ENCODE measurements at places on chromosomes 11 and 22.

DNA sequence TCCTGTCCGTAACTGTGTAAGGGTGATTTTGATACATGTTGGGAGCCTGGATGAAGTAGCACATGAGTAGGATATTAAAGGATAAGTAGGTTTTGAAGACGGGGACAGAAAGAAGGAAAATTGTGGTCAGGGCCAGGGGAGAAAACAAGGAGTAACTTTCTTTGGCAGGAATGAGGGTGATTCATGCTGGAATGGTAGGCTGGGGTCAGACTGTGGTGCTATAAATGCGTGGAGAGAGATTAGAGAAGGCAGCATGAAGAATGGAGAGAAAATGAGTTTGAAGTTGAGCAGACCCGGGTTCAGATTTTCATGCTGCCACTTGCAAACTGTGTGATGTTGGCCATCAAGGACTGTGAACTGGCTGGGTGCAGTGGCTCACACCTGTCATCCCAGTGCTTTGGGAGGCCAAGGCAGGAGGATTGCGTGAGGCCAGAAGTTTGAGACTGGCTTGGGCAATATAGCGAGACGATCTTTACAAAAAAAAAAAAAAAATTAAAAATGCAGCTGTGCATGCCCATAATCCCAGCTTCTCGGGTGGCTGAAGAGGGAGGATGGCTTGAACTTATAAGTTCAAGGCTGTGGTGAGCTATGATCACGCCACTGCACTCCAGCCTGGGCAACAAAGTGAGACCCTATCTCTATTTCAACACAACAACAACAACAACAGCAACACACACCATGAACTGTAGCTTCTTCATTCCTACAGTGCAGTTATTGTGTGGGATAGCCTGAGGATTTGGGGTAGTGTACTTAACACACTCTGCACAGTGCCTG lies 22.3 kb downstream of the ZBTB16 start:
- no peak for DNase-seq

- no peak for DNase-seq
These were observed 58.1 kb downstream of the CHRDL2 start for GRCh38 chr11:74672956-74673692.

DNA sequence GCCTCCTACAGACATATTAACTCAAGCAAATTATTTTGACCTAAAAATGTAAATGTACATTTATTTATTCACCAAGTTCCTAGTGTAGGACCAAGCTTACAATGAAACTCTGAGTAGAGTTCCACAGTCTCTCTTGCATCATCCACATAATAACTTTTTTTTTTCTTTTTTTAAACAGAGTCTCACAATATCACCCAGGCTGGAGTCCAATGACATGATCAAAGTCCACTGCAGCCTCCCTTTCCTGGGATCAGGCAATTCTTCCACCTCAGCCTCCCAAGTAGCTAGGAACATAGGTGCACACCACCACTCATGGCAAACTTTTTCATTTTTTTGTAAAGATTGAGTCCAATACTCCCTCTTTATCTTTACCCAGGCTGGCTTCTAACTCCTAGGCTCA lies 28.0 kb downstream of the FEZ1 start:
- no peak for DNase-seq

GRCh38 chr11:107697291-107697690 lies 14.6 kb downstream of the SLN start:
- DNase-seq, result no peak

GRCh38 chr11:28834877-28835276 lies 726.7 kb downstream of the METTL15 start:
- peak; percentile 26 for DNase-seq
